ENCODE measurements at places on chromosomes 2 and 18. TPM values are rescaled to one million over a fixed set of nuclear protein-coding genes. Genes with fewer than 3 reads are reported as not detected.

DNA sequence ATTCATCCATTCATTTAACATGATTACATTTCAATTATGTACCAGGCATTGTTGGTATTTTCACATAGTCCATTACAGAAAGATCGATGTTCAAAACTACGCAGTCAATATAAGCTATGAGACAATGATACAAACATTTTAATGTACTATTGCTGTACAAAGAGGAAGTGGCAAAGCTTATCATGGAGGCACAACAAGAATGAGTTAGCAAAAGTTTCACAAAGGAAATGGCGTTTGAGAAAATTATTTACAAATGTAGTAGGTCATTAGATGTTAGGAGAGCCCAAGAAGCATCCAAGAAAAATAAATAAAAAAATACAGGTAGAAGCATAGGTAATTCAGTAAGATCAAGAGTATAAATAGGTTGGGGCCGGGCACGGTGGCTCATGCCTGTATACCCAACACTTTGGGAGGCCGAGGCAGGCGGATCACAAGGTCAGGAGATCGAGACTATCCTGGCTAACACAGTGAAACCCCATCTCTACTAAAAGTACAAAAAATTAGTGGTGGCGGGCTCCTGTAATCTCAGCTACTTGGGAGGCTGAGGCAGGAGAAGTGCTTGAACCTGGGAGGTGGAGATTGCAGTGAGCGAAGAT is 1730.8 kb upstream of the CELF4 start:
- no peak for DNase-seq

The CRYBA2 gene
- not detected for polyA plus RNA-seq

The PARD3B gene
- 36.3 TPM for polyA plus RNA-seq

The RAPH1 gene
- polyA plus RNA-seq, result 13.4 TPM

DNA sequence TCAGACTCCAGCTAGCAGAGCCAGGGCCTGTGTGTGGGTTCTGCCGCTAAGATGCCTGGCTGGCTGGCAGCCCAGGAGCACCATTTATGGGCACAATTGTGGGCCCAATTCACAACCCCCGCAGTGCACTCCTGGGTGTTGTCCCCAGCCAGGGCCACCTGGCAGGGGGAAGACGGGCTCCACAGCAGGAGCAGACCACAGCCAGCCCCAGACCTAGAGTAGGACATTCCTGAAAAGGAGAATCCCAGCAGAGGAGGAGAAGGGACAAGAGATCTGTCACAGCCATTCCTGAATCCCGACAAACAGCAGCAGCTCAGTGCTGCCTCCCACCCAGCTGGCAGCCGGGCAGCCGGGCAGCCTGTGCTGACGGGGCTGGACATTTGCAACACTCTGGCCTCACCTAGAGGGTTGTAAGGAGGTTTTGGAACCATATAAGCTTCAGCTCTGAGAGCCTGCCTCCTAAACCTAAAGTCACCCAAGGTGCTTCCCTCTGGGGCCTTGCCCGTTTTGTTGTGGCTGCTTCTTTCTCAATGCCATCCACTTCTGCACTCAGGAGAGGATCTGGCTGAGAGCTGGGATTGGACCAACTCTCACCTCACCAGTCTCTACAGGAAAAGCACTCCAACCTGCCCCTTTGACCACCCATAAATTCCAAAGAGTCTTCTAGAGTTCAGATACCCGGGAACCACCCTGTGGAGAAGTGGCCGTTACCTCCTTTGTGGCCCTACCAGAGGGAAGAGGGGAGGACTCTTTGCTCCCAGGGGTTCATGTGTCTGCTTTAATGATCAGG is 4.1 kb upstream of the TMEM177 start:
- no peak for DNase-seq

- no peak for DNase-seq
Measured at GRCh38 chr18:48797841-48798255, 152.9 kb downstream of the SMAD7 start.

All from right renal cortex interstitium (tissue), 3 donors.